ENCODE measurements at places on chromosomes 1 and 21. TPM values are rescaled to one million over a fixed set of nuclear protein-coding genes. Genes with fewer than 3 reads are reported as not detected.

The CNR2 gene
- total RNA-seq: 0.05 TPM

The TNFRSF4 gene
- total RNA-seq: 2.8 TPM

The PGLYRP4 gene
- total RNA-seq: not detected

The IL22RA1 gene
- total RNA-seq: 0.37 TPM

DNA sequence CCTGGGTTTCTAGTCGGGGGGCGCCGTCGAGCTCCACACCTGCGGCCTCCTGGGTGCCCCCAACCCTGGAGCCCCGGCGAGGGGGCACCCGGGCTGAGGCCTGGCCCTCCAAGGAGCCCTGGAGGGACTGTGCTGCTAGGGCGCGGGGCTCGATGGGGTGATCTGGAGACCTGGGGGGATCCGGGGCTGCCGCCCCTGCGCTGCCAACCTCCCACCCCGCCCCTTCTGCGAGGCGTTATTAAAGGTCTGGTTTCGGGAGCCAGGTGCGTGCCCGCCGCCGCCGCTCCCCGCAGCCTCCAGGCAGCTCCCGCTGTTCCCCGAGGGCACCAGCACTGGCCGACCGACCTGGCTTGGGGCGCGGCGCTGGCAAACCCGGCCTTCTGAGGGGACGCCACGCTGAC lies 746 bp upstream of the POFUT2 start:
- no peak for DNase-seq

- DNase-seq: no peak
These were observed 324.9 kb downstream of the SIPA1L2 start for GRCh38 chr1:232305050-232305449.

- DNase-seq: no peak
These were observed 26.8 kb upstream of the COL6A2 start for GRCh38 chr21:46071082-46071481.

GRCh38 chr1:158898722-158899121 lies 32.6 kb upstream of the PYHIN1 start:
- no peak for DNase-seq

- no peak for DNase-seq
These were observed 50.8 kb upstream of the WNT2B start for GRCh38 chr1:112457955-112458354.

DNA sequence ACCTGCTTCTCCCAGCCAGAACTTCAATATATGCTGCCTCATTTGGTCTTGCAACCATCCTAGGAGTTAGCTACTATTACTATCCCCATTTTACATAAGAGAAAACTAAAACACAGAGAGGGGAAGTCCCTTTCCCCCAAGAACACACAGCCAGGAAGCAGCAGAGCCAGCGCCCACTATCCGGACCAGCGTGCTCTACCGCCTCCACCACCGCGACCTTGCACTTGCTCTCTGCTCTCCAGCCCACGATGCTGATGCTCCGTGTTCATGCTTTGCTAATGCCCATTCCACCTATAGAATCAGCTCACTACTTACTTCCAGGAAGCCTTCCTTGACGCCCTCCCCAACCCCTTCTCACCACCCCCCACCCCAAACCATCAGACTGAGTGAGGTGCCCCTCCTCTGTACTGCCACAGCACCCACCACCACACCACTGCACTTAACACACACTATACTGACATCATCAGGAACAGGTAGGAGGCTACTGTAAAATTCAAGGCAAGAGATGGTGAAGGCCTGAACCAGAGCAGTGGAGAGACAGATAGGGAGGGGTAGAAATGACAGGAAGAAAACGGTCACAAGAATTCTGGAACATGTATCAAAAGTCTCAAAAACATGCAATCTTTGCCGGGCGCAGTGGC lies 9.4 kb downstream of the TMEM53 start:
- no peak for DNase-seq

DNA sequence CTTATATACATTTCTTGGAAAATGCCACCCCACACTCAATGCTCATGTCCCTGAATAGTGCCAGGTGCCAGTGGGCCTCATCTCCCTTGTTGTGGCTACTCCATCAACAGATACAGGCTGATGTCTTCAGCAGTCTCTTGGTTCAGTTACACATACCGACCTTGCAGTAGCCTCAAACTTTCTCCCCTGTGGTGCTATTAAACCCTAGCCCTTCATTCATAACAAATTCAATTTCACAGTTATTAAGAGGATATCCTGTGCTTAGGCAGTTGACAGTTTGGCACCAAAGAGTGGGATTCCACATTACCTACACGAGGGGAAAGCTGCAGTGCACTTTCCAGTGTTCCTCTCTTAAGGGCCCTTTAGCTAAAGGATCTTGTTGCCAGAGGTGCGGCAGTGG lies 35.9 kb upstream of the CAMK1G start:
- no peak for DNase-seq
